ENCODE measurements at places on chromosomes 4 and X. TPM values are rescaled to one million over a fixed set of nuclear protein-coding genes. Genes with fewer than 3 reads are reported as not detected.

DNA sequence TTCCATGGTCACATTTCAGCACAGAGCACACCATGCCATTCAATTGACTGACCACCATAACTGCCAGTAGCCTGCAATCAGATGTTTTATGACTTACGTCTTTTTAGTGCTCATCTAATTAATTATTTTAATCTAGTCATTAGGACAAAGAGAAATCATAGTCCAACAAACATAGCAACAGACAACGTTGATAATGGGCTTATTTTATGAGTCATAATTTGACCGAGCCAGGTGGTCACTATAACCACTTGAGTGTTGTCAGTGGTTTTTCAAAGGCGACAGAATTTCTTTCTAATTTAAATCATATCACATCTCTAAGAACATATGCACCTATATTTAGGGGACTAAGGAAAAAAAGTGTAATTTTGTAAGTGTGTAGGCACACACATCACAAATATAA is 1.9 kb downstream of the SEC24D start:
- no peak overlapping the region for H3K4me3 ChIP-seq
- H3K36me3 ChIP-seq: peaks cover 16% of the 10 kb centered on the region
- no peaks in the 10 kb centered on the region for H3K27me3 ChIP-seq
- DNase-seq: no peak

GRCh38 chr4:172104539-172104938 is 291.3 kb downstream of the GALNTL6 start:
- no peak for DNase-seq
- no peaks in the 10 kb centered on the region for H3K36me3 ChIP-seq
- H3K27me3 ChIP-seq: no peaks in the 10 kb centered on the region
- no peaks in the 10 kb centered on the region for H3K4me1 ChIP-seq
- no peak overlapping the region for H3K4me3 ChIP-seq
- no peak overlapping the region for H3K27ac ChIP-seq

DNA sequence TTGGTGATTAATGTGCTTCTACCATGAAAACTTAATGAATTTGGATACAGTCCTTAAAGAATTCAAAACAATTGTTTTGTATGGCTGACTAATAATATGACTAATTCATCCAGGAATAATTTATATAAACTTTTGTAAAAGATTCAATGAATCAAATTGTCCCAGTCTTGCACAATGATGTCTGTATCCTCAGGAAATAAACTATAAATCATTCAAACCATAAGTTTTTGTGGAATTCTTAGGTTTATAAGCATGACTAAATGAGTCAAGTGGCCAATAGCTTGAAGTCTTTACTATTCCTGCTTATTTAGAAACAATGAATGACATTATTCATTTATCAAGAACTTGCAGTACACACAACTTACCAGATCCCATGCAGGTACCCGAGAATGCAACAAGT is 935.0 kb upstream of the INTU start:
- H3K27ac ChIP-seq: no peak overlapping the region
- no peaks in the 10 kb centered on the region for H3K4me1 ChIP-seq
- H3K4me3 ChIP-seq: no peak overlapping the region
- no peak for DNase-seq
- no peaks in the 10 kb centered on the region for H3K27me3 ChIP-seq

MAGEC2 gene
- not detected for total RNA-seq

TLR1 gene
- 14.9 TPM for total RNA-seq
